ENCODE measurements at places on chromosomes 3 and 15.

- no peak for DNase-seq
- H3K27me3 ChIP-seq: no peaks in the 10 kb centered on the region
- no peak overlapping the region for H3K27ac ChIP-seq
- H3K36me3 ChIP-seq: peaks cover 3% of the 10 kb centered on the region
- H3K4me1 ChIP-seq: peaks cover 4% of the 10 kb centered on the region
These were observed 161.0 kb upstream of the UBE2E2 start for GRCh38 chr3:23041918-23042696.

DNA sequence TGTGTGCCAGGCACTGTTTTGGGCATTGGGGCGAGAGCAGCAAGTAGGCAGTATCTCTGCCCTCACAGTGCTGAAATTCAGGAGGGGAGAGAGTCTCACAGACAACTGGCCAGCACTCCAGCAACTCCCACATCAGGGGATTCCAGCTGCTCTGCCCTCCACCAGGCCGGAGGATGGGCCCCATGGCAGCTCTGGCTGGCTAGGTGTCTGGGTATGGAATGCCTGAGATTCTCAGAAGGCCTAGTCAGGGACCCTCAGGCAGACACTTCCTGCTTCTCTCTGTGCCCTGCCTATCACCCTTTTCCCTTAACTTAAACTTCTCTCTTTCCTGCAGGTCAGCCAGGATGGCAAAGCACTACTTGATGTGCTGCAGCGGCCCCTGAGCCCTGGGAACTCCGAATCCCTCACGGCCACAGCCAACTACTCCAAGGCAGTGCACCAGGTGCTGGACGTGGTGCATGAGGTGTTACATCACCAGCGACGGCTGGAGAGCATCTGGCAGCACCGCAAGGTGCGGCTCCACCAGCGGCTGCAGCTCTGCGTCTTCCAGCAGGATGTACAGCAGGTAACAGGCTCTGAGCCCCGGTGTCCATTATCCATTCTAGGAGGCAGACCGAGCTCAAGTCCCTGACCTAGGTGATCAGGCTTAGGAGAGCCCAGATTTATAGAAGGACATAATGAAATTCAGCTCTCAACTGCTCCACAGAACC, 342.2 kb upstream of the ROPN1 start:
- peaks cover 9% of the 10 kb centered on the region for H3K4me1 ChIP-seq
- H3K27me3 ChIP-seq: no peaks in the 10 kb centered on the region
- no peak for DNase-seq
- no peak overlapping the region for H3K4me3 ChIP-seq
- H3K36me3 ChIP-seq: peaks cover 15% of the 10 kb centered on the region

DNA sequence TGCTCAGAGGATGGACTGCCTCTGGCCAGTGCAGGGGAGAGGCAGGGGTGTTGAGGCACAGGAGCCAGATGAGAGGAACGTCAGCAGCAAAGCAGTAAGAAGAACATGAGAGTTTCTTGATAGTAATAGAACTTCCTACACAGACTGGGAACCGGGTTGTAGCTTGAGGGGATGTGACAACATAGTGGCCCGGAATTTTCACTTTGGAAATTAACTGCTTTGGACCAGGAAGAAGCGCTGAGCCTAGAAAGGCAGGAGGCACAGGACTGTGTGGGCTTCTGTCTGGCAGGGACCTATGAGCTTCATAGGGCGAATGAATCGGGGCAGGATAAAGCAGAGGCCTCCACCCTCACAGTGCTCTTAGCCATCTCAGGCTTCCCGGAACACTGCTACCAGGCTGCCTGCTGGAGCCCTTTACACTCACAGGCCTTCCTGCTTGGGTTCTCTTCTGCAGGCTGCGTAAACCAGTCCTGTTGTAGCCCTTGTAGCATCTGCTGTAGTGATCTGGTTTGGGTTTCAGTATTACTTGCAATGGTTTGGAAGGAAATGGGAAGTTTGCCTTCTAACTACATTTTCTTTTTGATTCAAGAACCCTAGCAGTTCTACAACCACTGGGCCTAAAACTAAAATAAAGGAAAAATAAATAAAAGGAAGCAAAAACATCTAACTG, 3.3 kb upstream of the ADPGK start:
- H3K36me3 ChIP-seq: no peaks in the 10 kb centered on the region
- H3K27me3 ChIP-seq: no peaks in the 10 kb centered on the region
- no peak overlapping the region for H3K4me3 ChIP-seq
- H3K27ac ChIP-seq: no peak overlapping the region
- no peak for DNase-seq

DNA sequence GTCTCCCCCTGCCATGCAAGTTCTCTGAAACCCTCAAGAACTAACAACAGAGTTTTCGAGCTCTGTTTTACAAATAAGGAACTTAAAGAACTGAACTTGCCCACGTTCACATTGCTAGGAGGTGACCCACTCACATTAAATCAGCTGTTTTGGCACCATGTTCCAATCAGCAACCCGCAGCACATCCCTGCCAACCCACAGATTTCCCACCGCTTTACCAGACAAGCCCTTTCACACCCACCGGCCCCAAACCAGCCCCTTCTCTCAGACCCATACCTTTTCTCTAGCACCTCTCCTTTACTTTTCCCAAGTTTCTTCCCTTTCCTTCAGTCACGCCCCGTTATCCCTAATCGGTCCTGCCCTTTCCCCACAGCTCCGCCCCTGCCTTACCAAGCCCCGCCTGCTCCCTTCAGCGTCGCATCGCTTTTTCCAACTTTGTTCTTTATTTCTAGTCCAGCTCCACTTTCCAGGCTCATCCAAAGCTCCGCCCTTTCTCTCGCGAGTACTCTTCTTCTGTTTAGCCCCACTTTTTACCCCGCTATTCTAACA, 804 bp upstream of the BRPF1 start:
- H3K4me1 ChIP-seq: peaks cover 13% of the 10 kb centered on the region
- peaks cover 19% of the 10 kb centered on the region for H3K27me3 ChIP-seq
- peak overlapping the region; percentile 100 for H3K27ac ChIP-seq
- peaks cover 2% of the 10 kb centered on the region for H3K36me3 ChIP-seq
- DNase-seq: no peak
- peak overlapping the region; percentile 96 for H3K4me3 ChIP-seq

GRCh38 chr3:134630506-134630905, 20.3 kb downstream of the KY start:
- DNase-seq: peak; percentile 6
- H3K4me3 ChIP-seq: no peak overlapping the region
- no peak overlapping the region for H3K27ac ChIP-seq
- no peaks in the 10 kb centered on the region for H3K4me1 ChIP-seq
- no peaks in the 10 kb centered on the region for H3K27me3 ChIP-seq

DNA sequence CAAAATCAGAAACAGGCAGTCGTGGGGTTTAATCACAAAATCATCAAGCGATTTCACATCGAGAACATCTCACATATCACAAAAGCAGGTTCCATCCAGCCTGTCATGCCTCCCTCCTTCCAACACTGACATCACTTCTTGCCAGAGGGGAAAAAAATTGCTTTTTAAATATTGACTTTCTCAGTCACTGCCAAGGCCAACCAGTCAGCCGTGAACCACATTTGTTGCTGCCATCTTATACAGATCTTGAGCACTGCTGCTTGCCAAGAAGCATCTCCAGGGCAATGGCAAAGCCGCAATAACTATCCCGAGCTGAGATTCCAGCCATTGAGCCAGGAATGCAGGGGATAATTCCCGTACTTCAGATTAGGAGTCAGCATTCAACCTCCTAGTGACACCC, 174.6 kb downstream of the ANXA2 start:
- H3K27ac ChIP-seq: no peak overlapping the region
- no peak overlapping the region for H3K4me3 ChIP-seq
- peaks cover 10% of the 10 kb centered on the region for H3K4me1 ChIP-seq
- no peak for DNase-seq

GRCh38 chr15:43238671-43239131, 17.9 kb upstream of the EPB42 start:
- no peaks in the 10 kb centered on the region for H3K36me3 ChIP-seq
- no peak overlapping the region for H3K4me3 ChIP-seq
- no peak overlapping the region for H3K27ac ChIP-seq
- H3K27me3 ChIP-seq: peaks cover 6% of the 10 kb centered on the region

GRCh38 chr3:47520756-47521155, 7.2 kb upstream of the ELP6 start:
- H3K27me3 ChIP-seq: peaks cover 2% of the 10 kb centered on the region
- no peak overlapping the region for H3K27ac ChIP-seq
- H3K36me3 ChIP-seq: no peaks in the 10 kb centered on the region
- no peak for DNase-seq
- H3K4me3 ChIP-seq: no peak overlapping the region

DNA sequence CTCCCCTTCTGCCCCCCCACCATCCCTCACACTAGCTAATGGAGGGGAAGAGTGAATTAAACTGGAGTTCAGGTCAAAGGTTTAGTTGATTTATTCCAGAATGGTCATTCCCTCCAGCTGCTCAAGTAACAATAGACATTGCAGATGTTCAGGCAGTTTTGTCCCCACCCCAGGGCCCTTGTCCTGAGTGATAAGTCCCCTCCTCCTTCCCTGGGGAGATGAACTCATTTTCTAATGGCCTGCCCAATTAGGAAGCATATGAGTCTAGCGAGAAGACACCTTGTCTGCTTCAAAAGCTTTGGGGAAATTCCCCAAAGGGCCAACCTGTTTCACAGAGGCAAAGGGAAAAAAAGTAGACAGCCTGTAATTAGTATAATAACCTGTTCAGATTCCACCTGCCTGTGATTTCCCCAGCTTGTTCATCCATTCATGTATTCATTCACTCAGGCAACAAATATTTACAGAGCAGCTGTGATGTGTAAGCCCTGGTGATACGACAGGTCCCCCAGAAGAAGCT, 165.3 kb downstream of the SHQ1 start:
- DNase-seq: no peak
- H3K4me1 ChIP-seq: peaks cover 34% of the 10 kb centered on the region
- H3K36me3 ChIP-seq: no peaks in the 10 kb centered on the region
- peak overlapping the region; percentile 67 for H3K27ac ChIP-seq
- no peaks in the 10 kb centered on the region for H3K27me3 ChIP-seq

GRCh38 chr15:87549296-87549695, 707.2 kb downstream of the NTRK3 start:
- no peak for DNase-seq
- no peaks in the 10 kb centered on the region for H3K4me1 ChIP-seq
- no peak overlapping the region for H3K4me3 ChIP-seq
- no peak overlapping the region for H3K27ac ChIP-seq
- H3K27me3 ChIP-seq: peaks cover 55% of the 10 kb centered on the region
- H3K36me3 ChIP-seq: peaks cover 2% of the 10 kb centered on the region

- H3K36me3 ChIP-seq: peaks cover 1% of the 10 kb centered on the region
- no peaks in the 10 kb centered on the region for H3K27me3 ChIP-seq
- H3K27ac ChIP-seq: no peak overlapping the region
- no peaks in the 10 kb centered on the region for H3K4me1 ChIP-seq
- no peak for DNase-seq
These were observed 98.4 kb upstream of the SPRED1 start for GRCh38 chr15:38154255-38154654.

DNA sequence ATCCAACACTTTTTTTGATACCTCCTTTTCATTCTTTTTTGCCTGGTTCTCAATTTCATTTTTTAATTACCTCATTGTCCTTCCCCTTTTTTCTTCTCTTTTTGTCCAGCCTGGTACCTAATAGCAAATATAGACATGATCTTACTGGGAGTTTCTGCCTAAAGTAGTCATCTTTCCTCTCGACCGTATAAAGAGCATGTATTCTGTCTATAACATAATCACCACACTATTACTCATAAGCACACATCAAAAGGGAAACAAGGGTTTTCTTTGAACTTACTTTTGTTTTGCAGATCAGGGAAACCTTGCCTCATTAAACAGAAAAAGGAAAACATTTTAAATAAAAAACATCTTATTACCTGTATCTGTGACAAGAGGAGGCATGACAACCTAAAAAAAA, 33.0 kb downstream of the FAM98B start:
- no peak overlapping the region for H3K4me3 ChIP-seq
- H3K27me3 ChIP-seq: no peaks in the 10 kb centered on the region
- no peak overlapping the region for H3K27ac ChIP-seq
- H3K4me1 ChIP-seq: peaks cover 2% of the 10 kb centered on the region
- peaks cover 12% of the 10 kb centered on the region for H3K36me3 ChIP-seq

DNA sequence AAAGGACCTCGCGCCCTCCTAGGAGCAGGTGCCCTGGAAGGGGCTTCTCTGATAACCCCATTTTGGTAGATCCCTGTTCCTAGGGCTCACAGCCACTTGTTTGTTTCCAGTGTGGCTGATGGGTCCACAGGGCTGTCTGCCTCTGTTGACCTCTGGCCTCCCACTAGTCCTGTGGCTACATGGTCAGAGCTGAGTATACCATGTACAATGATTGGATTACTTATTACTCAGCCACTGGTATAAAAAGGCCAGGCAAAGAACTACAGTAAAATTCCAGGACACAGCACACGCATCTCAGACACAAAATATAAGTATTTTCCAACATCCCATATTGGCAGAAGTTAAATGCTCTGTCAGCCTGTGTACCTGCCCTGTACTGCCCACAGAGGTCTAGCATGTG, 277.3 kb downstream of the GABRG3 start:
- peaks cover 12% of the 10 kb centered on the region for H3K27me3 ChIP-seq
- no peak for DNase-seq
- no peaks in the 10 kb centered on the region for H3K4me1 ChIP-seq
- no peak overlapping the region for H3K4me3 ChIP-seq

- no peak overlapping the region for H3K4me3 ChIP-seq
- peaks cover 10% of the 10 kb centered on the region for H3K27me3 ChIP-seq
- H3K4me1 ChIP-seq: peaks cover 5% of the 10 kb centered on the region
- H3K27ac ChIP-seq: no peak overlapping the region
- no peak for DNase-seq
These were observed 121.0 kb downstream of the GREM1 start for GRCh38 chr15:32838820-32839219.

DNA sequence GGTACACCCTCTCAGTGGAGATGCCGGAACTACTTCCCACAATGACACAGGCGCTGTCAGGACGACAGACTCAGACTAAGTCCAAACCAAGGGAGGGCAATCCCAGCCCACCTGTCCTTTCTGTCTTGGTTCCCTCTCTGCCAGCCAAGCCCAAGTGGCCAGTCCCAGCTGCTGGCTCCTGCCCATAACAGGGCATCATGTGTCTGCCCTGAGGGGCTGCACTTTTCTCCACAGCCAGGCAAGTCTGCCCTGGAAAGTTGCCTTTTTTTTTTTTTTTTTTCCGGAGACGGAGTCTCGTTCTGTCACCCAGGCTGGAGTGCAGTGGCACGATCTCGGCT, 20.0 kb upstream of the BCL2A1 start:
- no peaks in the 10 kb centered on the region for H3K4me1 ChIP-seq
- no peaks in the 10 kb centered on the region for H3K36me3 ChIP-seq
- no peak overlapping the region for H3K4me3 ChIP-seq
- no peak for DNase-seq
- H3K27me3 ChIP-seq: peaks cover 12% of the 10 kb centered on the region

- DNase-seq: no peak
- no peak overlapping the region for H3K27ac ChIP-seq
- no peaks in the 10 kb centered on the region for H3K27me3 ChIP-seq
- peaks cover 23% of the 10 kb centered on the region for H3K4me1 ChIP-seq
- no peak overlapping the region for H3K4me3 ChIP-seq
These were observed 17.6 kb downstream of the IFT80 start for GRCh38 chr3:160381470-160381869.

GRCh38 chr3:171458071-171458863, 1.9 kb downstream of the TNIK start:
- H3K27me3 ChIP-seq: peaks cover 40% of the 10 kb centered on the region
- H3K4me3 ChIP-seq: peak overlapping the region; percentile 86
- DNase-seq: no peak
- H3K4me1 ChIP-seq: peaks cover 28% of the 10 kb centered on the region
- H3K36me3 ChIP-seq: no peaks in the 10 kb centered on the region
